ENCODE measurements at places on chromosomes 6 and 20. TPM values are rescaled to one million over a fixed set of nuclear protein-coding genes. Genes with fewer than 3 reads are reported as not detected.

Gene CDSN
- not detected for total RNA-seq

Gene EDN1
- total RNA-seq: under 0.01 TPM

Gene FAM209B
- total RNA-seq: not detected

Gene SLC17A2
- total RNA-seq: not detected

Gene ZFP57
- total RNA-seq: 2.7 TPM

Gene PSMF1
- 29.9 TPM for total RNA-seq

Gene TNFRSF6B
- total RNA-seq: 8.2 TPM

Gene OPRM1
- not detected for total RNA-seq

Gene RAB44
- total RNA-seq: not detected

Gene BACH2
- 0.59 TPM for total RNA-seq

Gene NR2E1
- total RNA-seq: not detected

Gene FGD2
- not detected for total RNA-seq

Gene SIRPB2
- total RNA-seq: not detected

Gene LBP
- not detected for total RNA-seq

Gene HAO1
- not detected for total RNA-seq

Gene GLP1R
- total RNA-seq: not detected

Gene ESR1
- total RNA-seq: 0.98 TPM
